ENCODE measurements at places on chromosomes 5 and 9. TPM values are rescaled to one million over a fixed set of nuclear protein-coding genes. Genes with fewer than 3 reads are reported as not detected.

The EQTN gene
- not detected for total RNA-seq

The TGFBR1 gene
- total RNA-seq: 23.7 TPM

The KLF9 gene
- total RNA-seq: 26.4 TPM

The ADAMTS6 gene
- total RNA-seq: 28.0 TPM

The KLHL9 gene
- 41.5 TPM for total RNA-seq

The GAS1 gene
- total RNA-seq: 0.63 TPM

The SLC6A18 gene
- not detected for total RNA-seq

The TXNDC15 gene
- 57.0 TPM for total RNA-seq

The NR6A1 gene
- total RNA-seq: 0.32 TPM

The HMMR gene
- 35.9 TPM for total RNA-seq

The GADD45G gene
- total RNA-seq: 0.49 TPM

The SLC25A2 gene
- total RNA-seq: 0.16 TPM
